H1 (cell line): ENCODE measurements at places on chromosomes 11 and 22. TPM values are rescaled to one million over a fixed set of nuclear protein-coding genes. Genes with fewer than 3 reads are reported as not detected.

GRCh38 chr11:12529793-12530192 lies 144.4 kb upstream of the TEAD1 start:
- H3K36me3 ChIP-seq, result no peaks in the 10 kb centered on the region
- H3K4me1 ChIP-seq, result no peaks in the 10 kb centered on the region
- no peaks in the 10 kb centered on the region for H3K27me3 ChIP-seq
- H3K4me3 ChIP-seq, result no peak overlapping the region
- DNase-seq, result no peak

- no peaks in the 10 kb centered on the region for H3K27me3 ChIP-seq
- DNase-seq, result no peak
- H3K27ac ChIP-seq, result no peak overlapping the region
- H3K4me3 ChIP-seq, result no peak overlapping the region
- H3K36me3 ChIP-seq, result peaks cover 5% of the 10 kb centered on the region
Measured at GRCh38 chr11:67608486-67608885, 1.8 kb downstream of the NDUFV1 start.

DNA sequence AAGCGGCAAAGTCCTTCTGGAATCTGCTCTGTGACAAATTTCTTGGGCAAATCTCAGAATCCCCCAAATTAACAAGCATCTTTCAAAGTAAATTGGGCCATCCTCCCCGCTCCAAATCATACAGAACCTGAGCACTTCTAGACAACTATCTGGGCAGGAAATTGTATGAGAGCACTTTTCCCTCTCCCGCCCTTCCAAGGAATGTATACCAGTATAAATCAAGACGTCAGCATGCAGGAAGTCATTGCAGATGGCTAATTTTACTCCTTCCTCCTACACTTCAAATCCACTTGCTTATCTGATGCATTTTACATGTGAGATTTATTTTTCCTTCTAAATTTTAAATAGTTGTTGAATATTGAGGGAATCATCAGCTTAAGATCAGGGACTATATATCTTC lies 52.1 kb downstream of the NTM start:
- H3K36me3 ChIP-seq, result no peaks in the 10 kb centered on the region
- no peak for DNase-seq
- no peak overlapping the region for H3K27ac ChIP-seq
- H3K4me1 ChIP-seq, result no peaks in the 10 kb centered on the region

The OR8B8 gene
- total RNA-seq, result not detected in 2 replicates

DNA sequence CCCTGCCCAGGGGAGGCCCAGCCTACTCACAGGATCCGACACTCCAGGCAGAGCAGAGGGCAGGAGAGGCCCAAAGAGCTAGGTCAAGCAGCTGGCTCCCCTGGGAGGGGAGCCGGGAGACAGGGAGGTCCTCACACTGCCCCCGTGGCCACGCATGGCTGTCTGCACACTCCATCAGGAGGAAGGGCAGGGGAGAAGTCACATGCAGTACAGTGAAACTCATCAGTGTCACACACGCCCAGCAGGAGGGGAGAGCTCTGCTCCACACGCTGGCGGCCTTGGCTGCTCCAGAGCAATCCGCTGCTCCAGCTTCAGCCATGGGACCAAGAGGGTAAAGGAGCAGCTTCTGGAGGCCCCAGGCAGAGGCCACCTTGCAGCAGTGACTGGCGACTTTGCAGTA lies 14.3 kb downstream of the TCIRG1 start:
- H3K4me3 ChIP-seq, result no peak overlapping the region
- no peaks in the 10 kb centered on the region for H3K27me3 ChIP-seq
- no peak overlapping the region for H3K27ac ChIP-seq
- no peak for DNase-seq
- H3K36me3 ChIP-seq, result peaks cover 3% of the 10 kb centered on the region; the same call in 1 of the 2 replicates
- peaks cover 10% of the 10 kb centered on the region for H3K4me1 ChIP-seq

DNA sequence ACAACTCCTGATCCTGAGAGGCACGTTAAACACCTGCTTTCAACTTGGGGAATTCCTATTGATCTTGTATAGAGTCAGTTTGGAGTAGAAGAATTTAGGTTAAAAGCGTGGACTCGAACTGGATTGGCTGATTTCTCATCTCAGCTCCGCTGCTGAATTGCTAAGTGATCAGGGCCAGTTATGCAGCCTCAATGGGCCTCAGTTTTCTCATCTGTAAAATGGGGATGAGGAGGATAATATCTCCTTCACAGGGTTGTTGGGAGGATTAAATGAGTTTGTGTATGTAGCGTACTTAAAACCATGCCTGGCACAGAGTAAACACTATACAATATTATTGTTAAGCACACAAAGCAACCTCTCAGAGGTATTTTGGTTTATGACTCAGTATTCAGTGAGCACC lies 53.2 kb upstream of the HEPHL1 start:
- H3K4me1 ChIP-seq, result no peaks in the 10 kb centered on the region
- H3K27me3 ChIP-seq, result no peaks in the 10 kb centered on the region
- no peak overlapping the region for H3K27ac ChIP-seq
- H3K4me3 ChIP-seq, result no peak overlapping the region
- no peaks in the 10 kb centered on the region for H3K36me3 ChIP-seq

DNA sequence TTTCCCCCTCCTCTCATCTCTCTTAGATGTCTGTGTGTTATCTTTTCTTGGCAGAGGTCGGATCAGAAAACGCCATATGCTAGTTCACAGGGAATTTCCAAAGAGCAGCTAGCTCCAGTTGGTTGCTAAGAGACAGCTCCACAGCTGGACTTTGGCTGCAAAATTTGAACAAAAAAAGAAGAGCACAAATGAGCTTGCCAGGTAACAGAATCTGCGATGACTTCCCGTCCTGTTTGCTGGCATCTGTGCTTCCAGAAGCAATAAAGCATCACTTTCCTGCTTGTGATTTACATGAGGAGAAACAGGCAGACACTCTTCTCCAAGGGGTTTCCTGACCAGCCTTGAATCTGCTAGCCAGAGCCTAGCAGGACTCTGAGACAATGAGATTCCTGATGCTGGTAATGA lies 596.0 kb upstream of the B3GAT1 start:
- no peaks in the 10 kb centered on the region for H3K36me3 ChIP-seq
- no peaks in the 10 kb centered on the region for H3K27me3 ChIP-seq
- no peaks in the 10 kb centered on the region for H3K4me1 ChIP-seq
- H3K27ac ChIP-seq, result no peak overlapping the region
- no peak for DNase-seq

GRCh38 chr11:71311928-71312510 lies 59.6 kb upstream of the SHANK2 start:
- H3K4me1 ChIP-seq, result no peaks in the 10 kb centered on the region
- H3K36me3 ChIP-seq, result no peaks in the 10 kb centered on the region
- no peak overlapping the region for H3K4me3 ChIP-seq
- no peaks in the 10 kb centered on the region for H3K27me3 ChIP-seq
- no peak overlapping the region for H3K27ac ChIP-seq

DNA sequence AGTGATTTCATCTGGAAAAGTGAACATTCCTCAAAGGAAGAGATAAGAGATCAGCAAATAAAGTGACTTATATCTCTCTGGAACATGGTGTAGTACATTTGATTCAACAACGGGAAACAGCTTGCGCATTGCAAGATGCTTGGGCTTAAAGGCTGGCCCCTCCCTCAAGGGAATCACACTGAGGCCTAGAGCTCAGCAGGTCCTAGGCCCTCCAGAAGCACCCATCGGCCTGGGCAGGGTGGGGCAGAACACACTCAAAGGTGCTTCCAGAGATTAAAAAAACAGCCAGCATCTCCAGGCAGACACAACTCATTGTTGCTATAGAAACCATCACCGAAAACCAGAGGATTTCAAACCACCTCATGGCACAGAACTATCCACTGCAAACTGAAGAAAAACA lies 69.0 kb upstream of the ARFGAP3 start:
- H3K4me1 ChIP-seq, result peaks cover 5% of the 10 kb centered on the region; the same call in 1 of the 2 replicates
- no peaks in the 10 kb centered on the region for H3K36me3 ChIP-seq
- no peak for DNase-seq
- no peak overlapping the region for H3K4me3 ChIP-seq
- H3K27me3 ChIP-seq, result no peaks in the 10 kb centered on the region
- H3K27ac ChIP-seq, result no peak overlapping the region

DNA sequence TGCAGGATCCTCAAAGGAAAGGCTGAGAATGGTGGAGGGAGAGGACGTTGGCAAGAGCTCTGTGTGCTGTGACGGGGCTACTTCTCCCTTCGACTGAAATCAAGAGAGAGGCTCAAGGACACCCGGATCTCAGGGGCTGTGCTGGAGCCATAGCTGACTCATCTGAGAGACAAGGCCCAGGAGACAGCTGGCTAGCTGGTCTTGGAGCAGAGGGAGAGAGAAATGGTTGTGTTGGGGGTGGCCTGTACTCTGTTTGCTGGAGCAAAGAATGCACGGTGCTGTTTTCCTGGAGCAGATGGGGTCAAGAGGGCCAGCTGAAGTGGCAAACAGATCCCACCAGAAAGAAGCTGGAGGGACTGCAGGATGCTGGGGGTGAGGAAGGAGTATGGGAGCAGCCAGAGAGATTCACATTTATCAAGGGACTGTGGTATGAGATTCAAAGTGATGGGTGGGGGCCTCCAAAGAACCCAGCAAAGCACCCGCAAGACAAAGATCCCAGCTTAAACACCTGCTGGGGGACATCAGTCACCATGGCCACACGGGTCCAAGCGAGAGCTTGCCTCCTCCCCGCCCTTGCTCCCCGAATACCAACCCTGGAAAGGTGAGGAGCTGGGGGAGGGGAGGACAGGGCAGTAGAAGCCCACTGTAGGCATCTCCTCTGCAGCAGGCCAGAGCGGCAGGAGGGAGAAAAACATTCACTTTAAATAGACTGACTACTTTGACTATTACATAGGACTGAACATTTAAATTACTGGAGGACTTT lies 40.8 kb downstream of the MAP6 start:
- H3K4me3 ChIP-seq, result no peak overlapping the region
- no peaks in the 10 kb centered on the region for H3K27me3 ChIP-seq
- no peaks in the 10 kb centered on the region for H3K36me3 ChIP-seq
- H3K27ac ChIP-seq, result no peak overlapping the region
- DNase-seq, result no peak

The LRRC51 gene
- 6.8 and 7.9 TPM in 2 replicates for total RNA-seq

The TSPAN18 gene
- total RNA-seq, result 8.8 and 10.2 TPM in 2 replicates

The DLAT gene
- 61.2 and 66.2 TPM in 2 replicates for total RNA-seq

GRCh38 chr11:18705651-18706281 lies 7.2 kb downstream of the TMEM86A start:
- no peak for DNase-seq
- H3K27ac ChIP-seq, result no peak overlapping the region
- H3K4me3 ChIP-seq, result peak overlapping the region; percentile 52
- no peaks in the 10 kb centered on the region; the same call in none of the 2 replicates for H3K27me3 ChIP-seq
- H3K4me1 ChIP-seq, result no peaks in the 10 kb centered on the region

The CBL gene
- total RNA-seq, result 57.6 and 57.8 TPM in 2 replicates

The XKR3 gene
- total RNA-seq, result 0.17 and 0.25 TPM in 2 replicates

The KRTAP5-7 gene
- total RNA-seq, result not detected in 2 replicates

DNA sequence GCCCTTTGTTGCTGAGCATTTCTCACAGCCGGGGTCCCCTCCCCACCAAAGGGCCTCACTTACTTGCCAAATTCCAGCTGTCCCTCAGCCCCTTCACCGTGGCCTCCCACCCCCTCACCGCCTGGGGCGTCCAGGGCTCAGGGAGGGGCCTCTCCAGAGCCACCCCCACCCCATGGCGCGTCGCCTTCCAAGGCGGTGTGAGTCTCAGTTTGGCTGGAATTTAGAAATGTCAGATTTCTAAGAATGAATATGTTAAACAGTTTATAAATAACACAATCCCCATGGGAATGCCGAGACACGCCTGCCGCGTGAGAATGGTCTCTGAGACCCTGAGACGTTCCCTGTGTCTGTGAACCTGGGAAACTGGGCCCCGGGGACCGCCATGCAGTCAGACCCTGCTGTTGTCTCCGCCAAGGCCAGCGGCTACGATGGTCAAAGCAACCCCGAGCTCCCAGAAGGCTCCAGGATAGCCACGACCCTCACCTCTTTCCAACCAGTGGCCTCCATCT lies 28.9 kb downstream of the CELSR1 start:
- no peak overlapping the region for H3K4me3 ChIP-seq
- H3K27me3 ChIP-seq, result no peaks in the 10 kb centered on the region
- no peaks in the 10 kb centered on the region for H3K36me3 ChIP-seq
- DNase-seq, result no peak
- no peak overlapping the region for H3K27ac ChIP-seq
- peaks cover 21% of the 10 kb centered on the region for H3K4me1 ChIP-seq

The SERPING1 gene
- total RNA-seq, result 50.9 and 57.3 TPM in 2 replicates

The HBG2 gene
- total RNA-seq, result not detected in 2 replicates

DNA sequence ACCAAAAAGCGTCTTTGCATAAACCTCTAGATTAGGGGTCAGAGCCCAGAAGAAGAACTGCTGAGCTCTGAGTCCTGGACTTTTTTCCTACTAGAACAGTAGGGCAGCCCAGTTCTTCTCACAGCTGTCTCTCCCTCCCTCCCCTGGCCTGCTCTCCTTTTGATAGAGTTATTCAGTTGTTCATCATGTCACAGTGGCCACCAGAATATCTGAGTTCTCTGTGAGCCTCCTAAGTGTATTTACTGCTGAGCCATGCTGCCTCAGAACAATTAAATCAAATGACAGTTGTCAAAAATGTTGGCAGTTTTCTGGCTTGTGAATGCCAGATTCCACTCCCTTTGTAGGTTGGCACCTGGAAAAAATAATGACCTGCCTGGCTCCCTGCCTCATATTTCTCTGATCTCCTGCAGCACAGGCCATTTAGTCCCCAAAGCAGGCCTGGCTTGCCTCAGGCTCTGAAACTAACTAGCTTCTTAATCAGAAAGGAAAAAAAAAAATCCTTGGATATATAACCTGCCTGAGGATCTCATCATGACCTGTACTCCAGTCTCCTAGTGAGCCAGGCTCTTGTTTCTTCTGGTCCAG lies 377.4 kb upstream of the LARGE1 start:
- H3K36me3 ChIP-seq, result no peaks in the 10 kb centered on the region
- H3K4me1 ChIP-seq, result no peaks in the 10 kb centered on the region
- no peak overlapping the region for H3K4me3 ChIP-seq
- no peak overlapping the region for H3K27ac ChIP-seq

The SLC29A2 gene
- 29.3 and 32.4 TPM in 2 replicates for total RNA-seq

DNA sequence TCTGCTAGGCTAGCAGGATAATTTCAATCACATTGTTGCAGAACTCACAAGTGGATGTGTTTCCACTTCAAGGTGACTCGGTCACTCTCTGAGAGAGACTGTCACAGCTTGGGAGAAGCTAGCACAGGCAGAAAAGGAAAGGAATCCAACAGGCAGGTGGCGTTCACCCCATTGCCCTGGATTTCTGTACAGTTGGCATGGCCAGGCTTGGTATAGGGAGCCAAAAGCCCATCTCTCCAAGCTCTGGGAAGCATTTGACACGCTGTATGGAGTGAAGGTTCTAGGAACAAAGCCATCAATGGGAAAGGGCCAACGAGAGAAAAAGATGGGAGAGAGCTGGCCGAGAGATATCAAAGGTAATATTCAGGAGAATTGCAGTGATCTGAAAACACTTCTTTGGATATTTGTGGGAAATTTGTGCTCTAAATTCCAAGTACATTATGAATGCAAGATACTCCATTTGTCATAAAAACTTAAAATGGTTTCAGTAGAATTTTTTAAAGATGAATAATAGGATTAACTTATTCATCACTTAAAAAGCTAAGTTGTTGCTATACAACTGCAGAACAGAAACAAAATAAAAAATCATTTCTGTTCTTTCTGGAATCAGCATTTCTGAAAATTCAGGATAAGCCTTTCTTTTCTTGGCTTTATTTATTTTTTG lies 223.5 kb upstream of the NTM start:
- no peak overlapping the region for H3K4me3 ChIP-seq
- no peaks in the 10 kb centered on the region for H3K36me3 ChIP-seq
- no peaks in the 10 kb centered on the region for H3K27me3 ChIP-seq
- DNase-seq, result no peak
- H3K27ac ChIP-seq, result no peak overlapping the region

The OR52E8 gene
- total RNA-seq, result not detected in 2 replicates

GRCh38 chr11:92227230-92227814 lies 2.7 kb downstream of the FAT3 start:
- DNase-seq, result no peak
- no peaks in the 10 kb centered on the region for H3K36me3 ChIP-seq
- peaks cover 17% of the 10 kb centered on the region; the same call in 1 of the 2 replicates for H3K27me3 ChIP-seq
- H3K4me3 ChIP-seq, result peak overlapping the region; percentile 80

The CARD18 gene
- not detected in 2 replicates for total RNA-seq

GRCh38 chr11:127474766-127475165 lies 474.2 kb upstream of the KIRREL3 start:
- H3K4me3 ChIP-seq, result no peak overlapping the region
- H3K4me1 ChIP-seq, result no peaks in the 10 kb centered on the region
- no peaks in the 10 kb centered on the region for H3K27me3 ChIP-seq
